A549 treated with Hydrocortisone at 1 μM for 4 hours (cell line): ENCODE measurements at places on chromosomes 2 and 18. TPM values are rescaled to one million over a fixed set of nuclear protein-coding genes. Genes with fewer than 3 reads are reported as not detected.

FAM124B gene
- total RNA-seq = not detected in 5 replicates

DSG3 gene
- 0.01 to 0.02 TPM (median 0.02 TPM) in 3 of 5 replicates, not detected in the others for total RNA-seq

MRPS5 gene
- total RNA-seq = 71.3 to 79.6 TPM (median 72.2 TPM) in 5 replicates

LYG1 gene
- total RNA-seq = 0.86 to 2.0 TPM (median 1.5 TPM) in 5 replicates

LDLRAD4 gene
- 1.4 to 2.5 TPM (median 1.7 TPM) in 5 replicates for total RNA-seq

ARMC9 gene
- 12.9 to 16.8 TPM (median 14.9 TPM) in 5 replicates for total RNA-seq

KCNS3 gene
- total RNA-seq = 1.0 to 1.7 TPM (median 1.2 TPM) in 5 replicates

IL1RL1 gene
- 0.64 to 1.4 TPM (median 1.0 TPM) in 5 replicates for total RNA-seq

IL1A gene
- total RNA-seq = 0.17 to 0.24 TPM (median 0.23 TPM) in 5 replicates

REEP1 gene
- total RNA-seq = 0.88 to 1.2 TPM (median 1.1 TPM) in 5 replicates

SNED1 gene
- 0.47 to 1.2 TPM (median 0.83 TPM) in 5 replicates for total RNA-seq

MREG gene
- total RNA-seq = 4.5 to 4.9 TPM (median 4.7 TPM) in 5 replicates

C2orf66 gene
- 0.06 to 0.07 TPM in 2 of 5 replicates, not detected in the others for total RNA-seq

UGT1A9 gene
- 3.6 to 6.4 TPM (median 4.2 TPM) in 5 replicates for total RNA-seq

FOXD4L1 gene
- total RNA-seq = 0.21 to 0.55 TPM (median 0.29 TPM) in 5 replicates

FOXI3 gene
- 0.05 to 0.09 TPM (median 0.05 TPM) in 4 of 5 replicates, not detected in the other for total RNA-seq

CCDC178 gene
- not detected in 5 replicates for total RNA-seq

SRD5A2 gene
- total RNA-seq = 0.02 to 0.06 TPM (median 0.03 TPM) in 5 replicates

NFATC1 gene
- total RNA-seq = 5.2 to 6.2 TPM (median 5.7 TPM) in 5 replicates

RAB27B gene
- total RNA-seq = 10.7 to 18.2 TPM (median 11.1 TPM) in 5 replicates

KATNAL2 gene
- 1.2 to 2.0 TPM (median 1.7 TPM) in 5 replicates for total RNA-seq

ARHGAP28 gene
- total RNA-seq = 0.07 to 0.18 TPM (median 0.13 TPM) in 4 of 5 replicates, not detected in the other

STARD7 gene
- 86.3 to 104 TPM (median 88.1 TPM) in 5 replicates for total RNA-seq

SERPINB12 gene
- not detected in 5 replicates for total RNA-seq
